ENCODE measurements at places on chromosomes 16 and 17. TPM values are rescaled to one million over a fixed set of nuclear protein-coding genes. Genes with fewer than 3 reads are reported as not detected.

DNA sequence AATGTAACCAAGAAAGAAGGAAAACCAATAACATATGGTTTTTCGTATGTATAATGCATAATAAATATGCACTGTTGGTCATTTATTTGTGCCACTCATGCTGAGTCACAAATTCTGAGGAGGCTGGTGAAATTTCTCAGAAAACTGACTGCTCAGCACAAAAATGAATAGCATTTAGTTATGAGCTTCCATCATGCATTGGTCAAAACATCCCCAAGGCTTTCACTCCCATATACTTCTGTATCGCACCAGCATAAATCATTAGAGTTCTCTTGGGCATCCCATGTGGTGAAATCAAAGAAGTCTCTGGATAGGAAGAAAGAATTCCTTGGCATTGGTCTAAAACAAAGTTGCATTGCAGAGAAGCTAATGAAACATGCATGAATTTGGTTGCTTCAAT lies 785.6 kb upstream of the CDH8 start:
- no peak for ATAC-seq

DNA sequence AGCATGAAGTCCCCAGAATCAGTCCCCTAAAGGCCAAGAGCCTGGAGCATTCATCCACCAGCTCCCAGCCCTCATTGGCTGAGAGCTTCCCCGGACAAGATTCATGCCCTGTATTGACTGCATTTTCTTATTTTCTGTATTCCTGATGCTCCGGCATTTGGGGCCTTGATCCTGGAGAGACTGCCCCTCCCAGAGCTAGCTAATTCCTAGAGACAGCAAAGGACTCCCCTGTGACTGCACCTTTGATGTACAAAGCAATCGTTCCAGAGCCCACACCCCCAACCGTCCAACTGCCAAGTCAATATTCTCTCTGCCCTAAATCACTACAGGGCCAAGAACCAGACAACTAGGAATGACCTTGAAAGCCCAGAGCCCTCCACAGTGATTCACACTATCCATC lies 93.4 kb upstream of the CDH5 start:
- ATAC-seq = no peak

DNA sequence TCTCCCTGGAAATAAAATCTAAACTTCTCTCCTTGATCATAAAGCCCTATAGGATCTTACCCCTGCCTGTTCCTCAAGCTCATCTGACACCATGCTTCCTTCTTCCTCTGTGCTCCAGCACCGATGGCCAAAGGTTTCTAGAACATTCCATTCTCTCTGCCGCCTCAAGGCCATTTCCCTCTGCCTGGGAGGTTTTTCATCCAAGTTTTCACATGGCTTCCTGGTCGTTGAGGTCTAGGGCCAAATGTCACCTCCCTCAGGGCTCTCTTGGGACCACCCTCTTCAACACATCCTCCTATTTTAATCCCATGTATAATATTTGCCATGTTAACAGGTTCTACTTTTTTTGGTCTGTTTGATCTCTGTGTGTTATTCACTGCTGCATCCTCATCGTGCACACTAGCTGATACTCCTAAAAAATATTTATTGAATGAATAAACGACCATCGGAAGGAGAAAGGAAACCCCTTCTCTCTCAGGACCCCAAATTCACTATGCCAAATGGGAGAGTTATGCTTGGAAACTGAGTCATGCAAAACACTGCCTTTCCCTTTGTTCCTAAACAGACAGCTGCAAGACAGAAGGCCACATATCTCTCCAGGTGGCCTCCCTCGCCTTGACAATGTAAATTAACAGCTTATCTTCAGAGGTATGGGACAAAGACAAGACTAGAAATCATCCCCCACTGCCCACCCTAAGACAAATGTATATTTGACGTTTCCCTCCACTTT lies 78.5 kb downstream of the XYLT1 start:
- ATAC-seq = no peak

DNA sequence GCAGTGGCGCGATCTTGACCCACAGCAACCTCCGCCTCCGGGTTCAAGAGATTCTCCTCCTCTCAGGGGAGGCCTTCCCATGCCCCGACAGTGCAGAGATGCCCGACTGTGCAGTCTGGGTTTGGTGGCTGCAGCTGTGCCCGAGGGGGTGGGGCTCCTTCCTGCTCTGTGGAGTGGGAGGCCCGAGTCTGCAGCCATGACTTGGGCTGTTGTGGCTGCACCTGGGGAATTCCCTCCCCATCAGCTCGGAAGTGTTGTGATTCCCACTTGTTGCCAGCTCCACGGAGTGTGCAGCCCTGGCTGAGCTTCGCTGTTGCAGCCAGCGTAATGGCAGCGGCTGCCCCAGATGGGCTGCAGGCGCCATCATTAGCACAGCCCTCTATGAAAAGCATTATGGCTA lies 66.4 kb upstream of the SMIM36 start:
- ATAC-seq = no peak

- peak; percentile 78 for ATAC-seq
Observed at GRCh38 chr16:24689128-24689527, 40.3 kb upstream of the TNRC6A start.

DNA sequence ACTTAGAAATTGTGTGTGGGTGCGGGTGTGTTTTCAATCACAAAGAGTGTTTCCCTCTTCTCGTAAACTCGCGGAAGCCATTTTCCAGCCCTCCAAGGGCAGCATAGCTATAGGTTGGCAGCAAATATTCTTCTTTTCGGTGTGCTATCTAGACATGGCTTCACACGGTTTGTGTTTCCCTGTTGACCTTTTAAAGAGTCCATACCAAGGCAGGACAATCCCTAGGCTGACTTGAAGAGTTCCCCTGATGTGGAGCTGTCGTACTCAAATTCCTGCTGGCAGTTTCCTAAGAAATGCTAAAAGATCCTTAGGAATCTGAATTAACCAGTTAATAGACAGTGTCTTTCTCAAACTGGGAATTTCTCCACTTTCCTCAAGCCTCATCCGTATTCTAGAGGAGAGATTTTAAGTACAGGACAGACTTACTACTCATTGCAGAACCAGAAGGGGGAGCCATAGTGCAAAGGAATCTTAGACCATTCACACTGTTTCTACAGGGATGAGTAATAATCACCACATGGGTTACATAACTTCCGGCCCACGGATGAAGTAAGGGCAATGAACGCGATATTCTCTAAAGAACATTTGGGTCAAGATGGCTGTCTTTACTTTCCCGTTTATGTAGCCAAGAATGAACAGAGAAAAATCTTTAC lies 288.6 kb upstream of the ELAC2 start:
- peak; percentile 85 for ATAC-seq

GRCh38 chr16:471353-472198 lies 46.1 kb downstream of the RAB11FIP3 start:
- ATAC-seq = peak; percentile 96

DNA sequence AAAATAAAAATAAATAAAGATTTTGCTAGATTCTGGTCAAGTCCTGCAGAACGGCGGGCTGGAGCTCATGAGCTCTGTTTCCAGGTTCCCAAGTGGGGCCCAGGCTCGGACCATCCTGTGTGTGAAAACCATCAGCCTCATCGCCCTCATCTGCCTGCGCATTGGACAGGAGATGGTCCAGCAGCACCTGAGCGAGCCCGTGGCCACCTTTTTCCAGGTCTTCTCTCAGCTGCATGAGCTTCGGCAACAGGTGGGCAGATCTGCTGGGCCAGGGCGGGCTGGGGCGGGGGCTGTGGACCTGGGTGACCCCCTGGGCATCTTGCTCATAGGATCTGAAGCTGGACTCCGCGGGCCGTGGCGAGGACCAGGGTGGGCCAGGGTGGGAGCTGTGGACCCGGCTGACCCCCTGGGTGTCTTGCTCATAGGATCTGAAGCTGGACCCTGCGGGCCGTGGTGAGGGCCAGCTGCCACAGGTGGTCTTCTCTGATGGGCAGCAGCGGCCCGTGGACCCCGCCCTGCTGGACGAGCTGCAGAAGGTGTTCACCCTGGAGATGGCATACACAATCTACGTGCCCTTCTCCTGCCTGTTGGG lies 7.8 kb downstream of the WDR81 start:
- ATAC-seq = no peak

The PRAC2 gene
- not detected for total RNA-seq

The TRIM37 gene
- 37.5 TPM for total RNA-seq

All from motor neuron (in vitro differentiated cells).